Gastrocnemius medialis (tissue), 4 donors: ENCODE measurements at places on chromosomes 2 and 18.

DNA sequence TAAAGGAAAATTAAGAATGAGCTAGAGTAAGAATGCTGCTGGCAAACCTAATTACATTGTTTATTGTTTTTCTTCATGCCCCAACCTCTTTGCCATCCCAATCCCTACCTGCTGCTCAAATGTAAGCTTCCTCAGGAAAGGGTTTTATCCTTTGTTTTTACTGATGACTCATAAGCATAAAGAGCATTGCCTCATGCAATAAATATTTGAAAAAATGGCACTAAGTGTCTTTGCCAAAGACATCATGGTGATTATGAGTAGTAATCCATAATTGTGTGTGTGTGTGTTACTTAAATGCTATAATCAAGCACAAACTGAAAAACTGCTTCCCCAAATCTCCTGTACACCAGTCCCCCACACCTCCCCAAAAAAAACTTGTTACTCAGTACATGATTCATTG lies 53.4 kb downstream of the DNER start:
- DNase-seq: no peak

GRCh38 chr2:232942831-232943230 lies 70.2 kb downstream of the NGEF start:
- DNase-seq: no peak

DNA sequence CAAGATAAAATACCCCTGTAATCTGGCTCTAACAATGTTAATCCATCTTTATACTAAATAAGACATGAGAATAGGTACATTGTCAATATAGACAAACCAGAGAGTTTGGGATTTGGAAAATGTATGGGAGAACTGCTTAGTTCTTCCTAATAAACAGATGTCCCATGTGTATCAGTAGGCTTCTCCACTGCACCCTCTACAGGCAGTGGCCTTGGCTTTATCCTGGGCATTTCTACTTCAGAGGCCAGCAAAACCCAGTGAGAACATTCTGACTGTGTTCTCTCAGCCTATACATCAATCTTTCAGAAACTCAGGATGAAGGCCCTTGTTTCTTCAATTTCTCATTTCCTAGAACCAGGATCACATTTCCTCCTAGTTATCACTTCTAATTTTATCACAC lies 1167.5 kb upstream of the ACVR2A start:
- DNase-seq: no peak

- no peak for DNase-seq
Measured at GRCh38 chr18:9673296-9674251, 34.5 kb upstream of the RAB31 start.

DNA sequence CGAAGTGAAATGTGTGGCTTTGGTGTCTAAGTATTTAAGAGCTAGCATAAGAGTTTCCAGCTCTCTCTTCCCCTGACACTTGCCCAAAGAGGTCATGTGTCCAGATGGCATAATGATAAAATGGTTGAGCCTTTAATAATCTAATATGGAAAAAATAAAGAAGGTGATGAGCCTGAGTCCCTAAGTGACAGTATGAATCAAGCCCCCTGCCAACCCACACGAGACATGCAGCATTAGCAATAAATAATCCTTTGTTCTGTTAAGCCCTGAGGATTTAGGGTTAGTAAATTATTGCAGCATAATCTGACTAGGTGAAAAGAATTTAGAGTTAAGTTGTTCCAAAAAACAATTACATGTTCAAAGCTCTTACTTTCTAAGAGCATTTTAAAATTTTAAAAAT lies 217.2 kb upstream of the CCDC150 start:
- DNase-seq: no peak

DNA sequence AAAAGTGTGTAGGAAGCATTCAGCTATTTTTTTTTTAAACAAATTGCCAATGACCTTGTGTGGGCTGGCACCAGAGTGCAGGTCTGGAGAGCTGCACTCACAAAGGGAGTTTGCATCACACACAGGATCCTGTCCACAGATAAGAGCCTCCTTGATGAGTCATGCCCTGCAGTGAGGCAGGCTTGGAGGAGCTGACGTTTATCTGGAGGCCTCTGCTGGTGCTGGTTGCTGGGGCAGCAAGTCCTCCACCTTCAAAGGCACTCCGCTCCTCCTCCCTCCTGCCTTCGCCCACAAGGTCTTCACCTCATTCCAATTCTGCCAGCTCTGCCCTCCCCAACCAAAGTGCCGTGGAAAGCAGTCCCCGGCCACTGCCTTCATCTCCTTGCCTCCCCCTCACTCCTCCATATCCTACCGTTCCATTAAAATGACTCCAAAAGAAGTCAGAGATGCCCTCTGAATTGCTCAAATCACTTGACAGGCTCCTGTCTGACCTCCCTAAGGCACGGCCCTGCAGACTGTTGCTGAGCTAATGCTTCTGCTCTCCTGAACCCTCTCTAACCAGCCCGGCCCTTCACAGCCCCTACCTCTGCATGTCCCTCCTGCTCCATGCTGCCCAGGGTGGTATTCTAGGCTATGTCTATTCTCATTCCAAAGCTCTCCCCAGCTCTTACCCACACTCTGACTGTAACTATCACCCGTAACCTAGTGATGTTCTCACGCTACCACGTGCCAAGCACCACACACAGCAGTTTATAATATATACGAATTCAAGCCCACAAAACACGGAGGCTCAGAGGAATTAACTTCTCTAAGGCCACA lies 30.9 kb downstream of the LONRF2 start:
- DNase-seq: no peak
